Breast epithelium (tissue), 4 donors: ENCODE measurements at places on chromosomes 3 and 15.

DNA sequence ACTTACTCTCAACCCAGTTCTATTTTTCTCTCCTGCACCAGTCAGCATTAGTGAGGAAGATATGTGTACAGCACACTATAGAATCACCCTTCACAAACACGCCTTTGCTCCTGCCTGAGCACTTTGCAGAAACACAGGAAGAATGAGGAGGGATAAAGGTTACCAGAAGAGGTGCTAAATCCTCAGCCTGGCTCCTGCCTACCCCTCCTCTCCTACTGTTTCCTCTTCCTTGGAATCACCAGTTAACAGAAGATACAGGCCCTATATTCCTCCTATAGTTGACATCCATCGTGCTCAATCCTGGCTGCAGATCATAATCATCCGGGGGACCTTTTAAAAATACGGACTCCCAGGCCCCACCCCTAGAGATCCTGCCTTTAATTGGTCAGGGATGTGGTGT is 28.9 kb downstream of the PARP15 start:
- DNase-seq: no peak

DNA sequence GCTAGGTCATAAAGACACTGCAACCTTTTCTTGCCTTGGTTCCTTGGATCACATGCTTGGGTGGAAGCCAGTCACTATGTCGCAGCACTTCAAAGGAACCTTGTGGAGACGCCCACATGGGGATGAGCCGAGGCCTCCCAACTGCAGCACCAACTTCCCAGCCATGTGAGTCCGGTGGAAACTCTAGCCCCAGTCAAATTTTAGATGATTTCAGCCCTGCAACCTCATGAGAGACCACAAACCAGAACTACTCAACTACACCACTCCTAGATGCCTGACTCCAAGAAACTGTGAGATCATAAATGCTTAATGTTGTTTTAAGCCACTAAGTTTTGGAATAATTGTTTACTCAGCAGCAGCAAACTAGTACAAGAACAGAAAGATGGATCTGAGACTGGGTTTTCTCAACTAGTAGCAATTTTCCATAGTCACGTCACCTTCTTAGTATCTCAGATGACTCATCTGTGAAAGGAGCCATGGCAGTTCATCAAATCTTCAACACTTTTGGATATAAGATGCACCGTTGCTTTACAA is 86.5 kb downstream of the MB21D2 start:
- no peak for DNase-seq

DNA sequence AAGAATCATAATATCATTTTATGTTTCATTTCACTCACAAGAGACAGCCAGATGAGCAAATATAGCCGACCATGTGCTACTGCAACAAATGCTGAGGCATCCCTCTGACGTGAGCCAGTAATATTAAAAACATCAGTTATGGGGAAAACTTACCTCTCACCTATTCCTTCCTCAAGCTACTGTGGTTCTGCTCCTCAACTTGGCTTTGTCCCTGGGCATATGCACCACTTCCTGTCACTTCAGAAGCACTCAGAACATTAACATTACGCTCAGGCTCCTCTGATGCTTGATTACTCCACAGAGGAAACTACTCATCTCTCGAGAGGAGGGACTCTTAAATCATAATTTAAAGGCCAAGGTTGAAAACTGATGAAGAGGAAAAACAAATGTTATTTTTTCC is 457.0 kb upstream of the ALCAM start:
- DNase-seq: no peak

- no peak for DNase-seq
Measured at GRCh38 chr15:29364426-29365078, 94.9 kb upstream of the NSMCE3 start.
